ENCODE measurements at places on chromosomes 1 and 21.

GRCh38 chr1:3869751-3870301 is 12.6 kb downstream of the DFFB start:
- DNase-seq: no peak

DNA sequence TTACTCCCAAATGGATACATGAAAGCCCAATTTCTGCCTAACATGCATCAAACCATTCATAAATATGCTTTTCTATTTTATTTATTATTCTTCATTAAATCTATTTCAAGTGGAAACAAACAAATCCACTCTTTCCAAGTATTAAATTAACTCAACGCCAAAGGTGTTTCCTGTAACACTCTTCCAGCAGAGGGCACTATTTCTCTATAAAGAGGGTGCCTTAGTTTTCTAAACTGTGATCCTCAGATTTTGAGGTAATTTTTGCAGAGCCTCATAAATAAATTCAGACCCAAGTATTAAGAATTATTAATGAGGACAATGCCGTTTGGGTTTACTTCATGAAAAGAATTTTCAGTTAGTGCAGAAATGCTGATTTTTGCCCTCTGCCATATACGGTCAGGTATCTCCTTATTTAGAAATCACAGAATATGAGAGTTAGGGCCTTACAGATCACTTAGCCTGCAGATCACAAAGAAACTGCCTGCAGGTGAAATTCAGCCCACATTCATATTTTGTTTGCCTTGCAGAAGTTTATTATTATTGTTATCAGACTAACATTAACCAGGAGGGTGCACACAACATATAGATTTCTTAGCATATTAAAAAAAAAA is 40.1 kb upstream of the MYSM1 start:
- DNase-seq: peak; percentile 62

DNA sequence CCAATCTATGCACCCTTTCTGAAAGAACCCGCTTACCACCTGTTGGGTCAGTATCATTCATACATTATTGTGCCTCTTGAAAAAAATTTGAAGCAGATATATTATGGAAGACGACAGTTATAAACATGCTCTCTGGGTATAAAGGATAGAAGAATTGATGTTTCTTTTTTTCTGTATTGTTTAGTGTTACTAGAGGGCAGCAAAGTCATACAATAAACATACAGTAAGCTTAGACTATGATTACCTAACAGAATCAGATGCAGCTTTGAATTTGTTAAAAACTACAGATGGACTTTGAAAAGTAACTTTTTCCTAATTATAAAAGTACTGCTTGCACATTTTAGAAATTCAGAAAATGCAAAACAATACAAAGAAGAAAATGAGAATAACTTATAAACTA is 11.1 kb upstream of the PAXBP1 start:
- no peak for DNase-seq

GRCh38 chr1:168032029-168032428 is 95.2 kb upstream of the MPC2 start:
- no peak for DNase-seq

DNA sequence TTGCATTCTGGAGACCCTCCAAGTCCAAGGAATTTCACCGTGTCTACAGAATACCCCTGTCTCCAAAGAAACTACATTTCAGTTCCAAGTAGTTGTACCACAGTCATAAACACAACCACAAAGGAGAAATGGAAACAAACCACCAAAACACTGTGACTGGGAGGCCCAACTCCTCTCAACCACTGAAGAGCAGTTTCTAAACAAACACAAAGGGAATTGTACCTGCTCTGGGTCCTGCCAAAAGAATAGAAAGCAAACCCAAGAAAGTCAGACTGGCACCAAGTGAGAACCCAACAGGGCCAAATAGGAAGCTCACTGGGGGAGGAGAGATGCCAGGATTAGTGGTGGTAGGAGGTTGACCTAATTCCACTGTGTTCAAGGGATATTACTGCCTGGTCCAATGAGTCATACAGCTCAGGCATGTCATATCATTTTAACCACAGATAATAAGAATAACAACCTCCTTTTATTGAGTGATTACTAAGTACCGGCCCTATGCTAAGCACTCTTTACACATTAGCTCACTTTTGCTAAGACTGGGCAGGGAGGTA is 123.9 kb upstream of the PPP2R5A start:
- peak; percentile 83 for DNase-seq

GRCh38 chr1:41645062-41645461 is 160.6 kb upstream of the EDN2 start:
- no peak for DNase-seq

- DNase-seq: no peak
Observed at GRCh38 chr1:151197863-151198253, 494 bp upstream of the PIP5K1A start.

DNA sequence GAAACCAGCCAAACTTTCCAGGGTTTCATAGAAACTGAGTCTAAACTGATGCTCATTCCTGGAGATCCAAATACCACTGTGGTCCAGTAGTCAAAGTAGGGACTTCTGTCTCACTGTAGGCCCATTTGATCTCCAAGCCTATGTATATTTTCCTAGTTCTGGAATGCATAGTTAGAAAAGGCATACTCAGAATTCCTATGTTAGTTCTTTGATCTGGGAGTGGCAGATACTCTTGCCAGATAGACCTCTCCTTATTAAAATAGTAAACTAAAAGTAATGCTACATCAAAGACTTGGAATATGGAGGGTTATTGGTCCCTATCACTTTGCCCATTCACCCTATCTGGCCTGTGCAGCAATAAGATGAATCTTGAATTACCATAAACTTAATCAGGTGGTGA is 10.4 kb upstream of the SGIP1 start:
- DNase-seq: no peak

DNA sequence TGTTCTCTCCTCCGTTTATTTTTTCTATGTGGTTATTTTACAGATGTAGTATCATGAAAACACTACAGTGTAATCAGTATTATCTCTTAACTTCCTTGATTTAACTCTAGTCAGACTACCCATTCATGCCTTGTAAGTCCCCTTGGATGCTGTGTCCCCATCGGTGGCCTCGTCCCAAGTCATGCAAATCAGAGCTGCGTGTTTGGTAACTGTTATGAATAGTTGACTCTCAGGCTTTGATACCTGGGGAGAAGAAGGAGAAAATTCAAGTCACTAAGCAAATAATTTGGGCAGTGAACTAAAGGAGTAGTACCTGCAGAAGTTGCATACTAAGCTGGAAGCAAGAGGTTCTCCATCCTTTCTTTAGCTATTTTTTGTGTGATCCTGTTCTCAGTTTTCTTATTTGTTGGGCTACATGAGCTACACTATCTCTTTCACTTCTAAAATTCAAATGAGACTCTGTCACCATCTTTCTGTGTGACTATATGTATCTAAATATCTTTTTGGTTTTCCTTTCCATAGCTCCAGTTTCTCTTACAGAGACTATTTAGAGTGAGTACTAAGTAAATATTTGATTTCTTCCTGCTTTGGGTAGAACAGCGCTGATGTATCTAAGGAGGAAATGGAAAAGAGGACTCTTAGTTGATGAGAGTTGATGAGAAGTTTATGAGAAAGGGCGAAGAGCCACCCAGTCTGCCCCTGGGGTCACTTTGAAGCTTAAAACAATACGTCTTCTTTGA is 50.9 kb downstream of the VANGL2 start:
- DNase-seq: no peak

DNA sequence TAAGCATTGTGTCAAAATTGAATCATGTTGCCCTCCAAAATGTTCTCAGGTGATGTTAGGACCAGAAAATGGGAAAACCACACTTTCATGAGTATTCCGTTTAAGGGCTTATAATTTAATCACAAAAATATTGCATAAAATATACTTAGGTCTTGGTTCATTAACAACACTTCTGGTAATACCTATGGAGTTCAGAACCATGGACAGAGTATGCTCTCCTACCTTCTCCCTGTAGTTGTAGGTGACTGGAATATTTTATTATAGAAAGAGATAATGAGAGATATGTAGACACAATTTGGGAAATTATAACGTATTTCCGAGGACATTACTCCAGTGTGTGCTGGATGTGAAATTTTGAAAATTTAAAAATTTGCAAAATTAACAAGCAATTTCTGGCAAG is 232.5 kb downstream of the NCAM2 start:
- no peak for DNase-seq

- no peak for DNase-seq
Observed at GRCh38 chr1:245898581-245898980, 608.5 kb downstream of the SMYD3 start.

DNA sequence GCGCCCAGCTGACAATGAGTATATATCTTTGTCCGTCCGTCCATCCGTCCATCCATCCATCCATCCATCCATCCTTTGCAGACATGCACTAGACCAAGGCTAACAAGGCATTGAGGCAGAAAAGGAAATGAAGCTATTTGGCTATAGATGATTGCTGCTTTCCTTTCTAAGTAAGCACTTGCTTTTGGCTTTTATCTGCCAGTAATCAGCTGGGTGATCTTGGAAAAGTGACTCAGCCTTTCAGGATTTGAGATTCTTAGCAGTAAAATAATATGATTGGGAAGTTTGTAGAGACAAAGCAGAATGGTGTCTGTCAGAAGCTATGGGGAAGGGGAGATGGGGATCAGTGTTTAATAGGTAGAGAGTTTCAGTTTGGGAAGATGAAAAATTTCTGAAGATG is 22.7 kb downstream of the ZFYVE9 start:
- no peak for DNase-seq

GRCh38 chr21:14483296-14483695 is 62.8 kb downstream of the SAMSN1 start:
- DNase-seq: no peak

DNA sequence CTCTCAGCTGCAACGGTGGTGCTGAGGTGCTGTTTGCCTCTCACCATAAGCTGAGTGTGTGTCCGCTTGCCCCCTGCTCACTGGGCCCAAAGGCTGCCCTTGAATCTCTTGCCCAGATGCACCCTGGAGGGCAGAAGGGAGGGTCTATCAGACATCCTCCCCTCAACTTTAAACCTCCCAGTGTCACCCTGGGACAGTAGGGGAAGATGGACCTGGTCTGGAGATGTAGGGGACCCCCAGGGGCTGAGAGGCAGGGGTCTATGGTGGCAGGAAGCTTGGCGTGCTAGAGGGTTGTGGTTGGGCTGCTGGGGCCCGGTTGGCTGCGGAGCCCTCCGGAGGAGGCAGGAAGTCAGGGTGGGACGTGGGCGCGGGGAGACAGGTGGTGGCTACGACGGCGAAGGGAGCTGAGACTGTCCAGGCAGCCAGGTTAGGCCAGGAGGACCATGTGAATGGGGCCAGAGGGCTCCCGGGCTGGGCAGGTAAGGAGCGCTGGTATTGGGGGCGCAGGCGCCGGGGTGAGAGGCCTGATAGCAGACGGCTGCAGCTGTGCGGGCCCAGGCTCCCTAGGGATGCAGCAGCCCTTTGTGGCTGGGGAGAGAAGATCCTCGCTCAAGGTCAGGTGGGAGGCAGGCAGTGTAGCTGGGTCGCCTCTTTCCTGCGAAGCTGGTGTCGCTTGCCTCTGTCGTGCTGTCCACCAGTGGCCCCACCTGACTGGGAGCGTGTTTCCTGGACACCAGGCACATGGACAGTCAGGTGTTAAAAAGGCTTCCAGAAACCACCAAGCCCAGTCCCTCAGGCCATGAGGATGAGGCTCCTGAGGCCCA is at the start of gene LCK:
TSS of gene LCK (plus strand) at position 373 of the 824 bp plus-strand sequence. CDS start 23,065 bp downstream, outside the sequence.
- DNase-seq: no peak

GRCh38 chr21:30044447-30045064 is 104.8 kb upstream of the GRIK1 start:
- peak; percentile 18 for DNase-seq

GRCh38 chr1:202890392-202890791 is 1.4 kb upstream of the RABIF start:
- DNase-seq: peak; percentile 8

DNA sequence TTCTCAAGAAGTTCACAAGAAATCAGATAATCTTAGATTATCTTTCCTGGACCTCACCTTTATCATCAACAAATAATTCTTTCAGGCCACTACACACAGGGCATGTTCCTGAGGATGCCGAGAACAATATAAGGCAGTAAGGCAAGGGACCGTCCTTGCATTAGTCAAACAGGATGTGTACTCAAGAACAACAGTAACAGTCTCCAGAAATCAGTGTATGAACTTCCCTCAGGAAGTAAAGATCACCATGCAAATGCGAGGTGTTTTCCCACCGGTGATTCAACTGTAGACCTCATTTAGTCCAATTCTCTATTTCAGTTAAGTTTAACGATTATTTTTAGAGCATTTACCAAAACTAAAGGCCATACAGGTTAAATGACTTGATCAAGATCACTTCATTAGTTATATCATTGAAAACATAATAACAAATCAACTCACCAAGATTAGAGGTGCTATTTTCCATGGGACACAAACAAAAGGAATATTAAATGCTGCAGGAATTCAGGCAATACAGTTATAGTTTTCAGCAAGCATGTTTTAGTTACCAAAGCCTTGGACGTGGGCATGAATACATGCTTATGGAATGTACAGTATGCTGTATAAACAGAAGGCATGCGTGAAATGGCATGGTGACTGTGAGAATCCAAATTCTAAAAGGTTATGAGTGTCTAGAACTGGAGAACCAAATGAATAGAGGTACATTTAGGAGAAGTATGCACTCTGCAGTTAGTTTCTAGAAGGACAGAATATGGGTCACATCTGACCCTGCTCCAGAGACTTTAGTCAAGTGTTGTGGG is 145.2 kb downstream of the TNR start:
- DNase-seq: no peak

- DNase-seq: no peak
Observed at GRCh38 chr1:226884116-226884625, 13.8 kb downstream of the PSEN2 start.

DNA sequence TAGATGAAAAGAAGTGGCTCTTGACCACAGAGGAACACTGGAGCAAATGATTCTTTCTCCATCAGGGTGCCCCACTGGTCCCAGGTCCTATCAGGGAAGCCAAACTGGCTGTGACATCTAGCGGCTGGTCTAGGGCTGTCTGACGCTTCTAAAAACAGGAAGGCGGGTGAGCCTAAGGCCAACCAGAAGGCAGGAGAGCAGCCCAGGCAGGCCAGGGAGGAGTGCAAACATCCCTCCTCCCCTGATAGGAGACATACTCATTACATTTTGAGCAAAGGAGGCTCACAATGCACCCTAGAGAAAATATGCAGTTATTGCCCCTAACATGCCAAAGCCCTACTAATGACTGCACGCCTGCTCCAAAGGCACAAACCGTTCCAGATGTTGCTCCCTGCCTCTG is 10.4 kb upstream of the FOXE3 start:
- DNase-seq: peak; percentile 40

- DNase-seq: no peak
Observed at GRCh38 chr1:157194731-157195520, 56.7 kb upstream of the ETV3 start.

GRCh38 chr1:173888749-173889148 is 20.6 kb downstream of the ZBTB37 start:
- DNase-seq: no peak

- DNase-seq: no peak
Observed at GRCh38 chr1:211789641-211790464, 40.7 kb downstream of the LPGAT1 start.

GRCh38 chr1:198686069-198686728 is 47.4 kb downstream of the PTPRC start:
- DNase-seq: no peak

GRCh38 chr1:116943438-116943837 is 33.7 kb downstream of the PTGFRN start:
- peak; percentile 18 for DNase-seq

- DNase-seq: no peak
Observed at GRCh38 chr1:56995414-56996100, 29.7 kb upstream of the C8B start.

Data from AG20443 (cell line).